ENCODE measurements at places on chromosomes 16 and 17.

DNA sequence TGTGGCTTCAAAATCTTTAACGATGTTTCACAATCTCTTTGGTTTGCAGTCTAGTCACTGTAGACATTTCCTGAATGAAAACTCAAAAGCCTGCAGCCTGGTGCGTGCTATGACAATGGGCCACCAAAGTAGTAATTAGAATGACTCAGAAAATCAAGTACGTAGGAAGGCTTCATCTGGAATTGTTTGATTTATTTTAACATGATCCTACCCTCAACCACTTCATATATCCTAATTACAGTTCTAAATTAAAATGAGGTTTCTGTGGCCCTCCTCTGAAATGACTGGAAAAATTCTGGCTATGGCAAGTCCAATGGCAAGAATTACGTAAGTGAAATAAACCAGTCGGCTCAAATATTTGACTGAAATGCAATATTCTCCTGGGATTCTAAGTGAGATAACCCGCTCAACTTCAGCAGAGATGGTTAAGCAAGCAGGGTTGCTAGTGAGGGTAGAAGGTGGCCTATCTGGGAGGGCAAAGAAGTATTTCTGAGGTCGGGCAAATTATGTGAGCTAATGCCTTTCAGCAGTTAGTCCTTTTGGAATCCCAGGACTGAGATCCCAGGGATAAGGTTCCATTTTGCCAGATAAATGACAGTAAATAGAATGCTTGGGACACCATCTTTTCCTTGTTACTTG is 145.6 kb upstream of the MYOCD start:
- no peak for DNase-seq

DNA sequence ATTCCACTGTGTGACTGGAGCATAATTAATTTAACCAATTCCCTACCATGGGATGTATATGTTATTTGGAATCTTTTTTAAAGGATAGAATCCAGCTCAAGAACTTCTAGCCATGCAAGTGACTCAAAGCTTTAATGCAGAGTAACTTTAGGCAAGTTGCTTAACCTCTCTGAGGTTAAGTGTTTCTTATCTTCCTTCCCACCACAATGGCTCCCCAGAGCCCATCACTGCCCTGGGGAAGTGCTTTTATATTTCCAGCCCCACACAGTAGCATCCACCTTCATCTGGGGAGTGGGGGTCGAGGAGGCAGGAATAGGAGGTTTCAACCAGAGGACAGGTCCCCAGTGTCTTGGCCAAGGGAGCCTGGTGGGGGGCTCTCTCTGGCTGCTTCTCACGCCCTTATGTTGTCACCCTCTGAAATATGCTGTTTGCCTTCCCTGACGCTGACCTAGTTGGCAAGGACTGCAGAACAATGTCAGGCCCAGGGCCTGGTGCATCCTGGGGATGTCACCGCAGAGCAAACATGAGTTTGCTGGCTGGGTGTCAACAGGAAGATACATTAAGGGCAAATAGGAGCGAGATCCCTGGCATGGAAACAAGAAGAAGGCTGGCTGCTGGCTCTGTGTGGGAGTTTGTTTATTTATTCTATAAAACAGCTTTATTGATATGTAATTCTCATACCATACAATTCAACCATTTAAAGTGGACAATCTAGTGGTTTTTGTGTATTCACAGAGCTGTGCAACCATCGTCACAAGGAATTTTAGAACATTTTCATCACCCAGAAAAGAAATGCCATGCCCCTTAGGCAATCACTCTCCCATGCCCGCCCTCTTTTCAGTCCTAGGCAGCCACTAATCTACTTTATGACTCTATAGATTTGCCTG is 46.6 kb upstream of the WSB1 start:
- DNase-seq: no peak

- DNase-seq: no peak
Observed at GRCh38 chr17:41340934-41341861, 9.4 kb downstream of the KRT33A start.

DNA sequence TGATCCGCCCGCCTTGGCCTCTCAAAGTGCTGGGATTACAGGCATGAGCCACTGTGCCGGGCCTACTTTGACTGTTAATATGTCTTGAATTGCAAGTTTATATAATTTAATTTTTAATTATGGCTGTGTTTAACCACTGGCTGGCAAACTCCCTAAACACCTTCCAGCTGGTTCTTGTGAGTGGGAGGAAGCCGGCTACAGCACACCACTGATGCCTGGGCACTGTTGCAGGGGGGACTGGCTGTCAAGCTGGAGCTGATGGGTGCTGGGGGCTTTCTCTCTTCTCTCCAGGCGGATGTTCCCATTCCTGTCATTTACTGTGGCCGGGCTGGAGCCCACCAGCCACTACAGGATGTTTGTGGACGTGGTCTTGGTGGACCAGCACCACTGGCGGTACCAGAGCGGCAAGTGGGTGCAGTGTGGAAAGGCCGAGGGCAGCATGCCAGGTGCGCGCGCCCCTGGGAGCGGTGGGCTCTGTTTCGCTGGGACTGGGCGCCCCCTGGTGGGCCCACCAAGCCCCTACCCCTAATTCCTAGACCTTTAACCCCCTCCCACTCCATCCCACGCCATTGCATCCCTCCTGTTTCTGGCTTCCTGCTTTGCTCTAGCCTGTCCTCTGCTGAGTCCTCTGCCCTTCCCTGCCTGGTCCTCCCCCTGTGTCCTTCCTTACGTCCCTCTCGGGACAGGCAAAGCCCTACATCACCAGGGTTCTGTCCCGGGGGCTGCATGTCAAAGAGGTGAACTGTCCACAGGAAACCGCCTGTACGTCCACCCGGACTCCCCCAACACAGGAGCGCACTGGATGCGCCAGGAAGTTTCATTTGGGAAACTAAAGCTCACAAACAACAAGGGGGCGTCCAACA is 9.5 kb downstream of the TBX21 start:
- DNase-seq: peak; percentile 57

GRCh38 chr17:49209061-49209571 is 1.3 kb downstream of the GNGT2 start:
- DNase-seq: no peak

GRCh38 chr17:81924557-81925532 is 2.7 kb downstream of the MAFG start:
- DNase-seq: no peak

GRCh38 chr16:66959704-66960161 is 1.3 kb upstream of the CES3 start:
- DNase-seq: no peak

DNA sequence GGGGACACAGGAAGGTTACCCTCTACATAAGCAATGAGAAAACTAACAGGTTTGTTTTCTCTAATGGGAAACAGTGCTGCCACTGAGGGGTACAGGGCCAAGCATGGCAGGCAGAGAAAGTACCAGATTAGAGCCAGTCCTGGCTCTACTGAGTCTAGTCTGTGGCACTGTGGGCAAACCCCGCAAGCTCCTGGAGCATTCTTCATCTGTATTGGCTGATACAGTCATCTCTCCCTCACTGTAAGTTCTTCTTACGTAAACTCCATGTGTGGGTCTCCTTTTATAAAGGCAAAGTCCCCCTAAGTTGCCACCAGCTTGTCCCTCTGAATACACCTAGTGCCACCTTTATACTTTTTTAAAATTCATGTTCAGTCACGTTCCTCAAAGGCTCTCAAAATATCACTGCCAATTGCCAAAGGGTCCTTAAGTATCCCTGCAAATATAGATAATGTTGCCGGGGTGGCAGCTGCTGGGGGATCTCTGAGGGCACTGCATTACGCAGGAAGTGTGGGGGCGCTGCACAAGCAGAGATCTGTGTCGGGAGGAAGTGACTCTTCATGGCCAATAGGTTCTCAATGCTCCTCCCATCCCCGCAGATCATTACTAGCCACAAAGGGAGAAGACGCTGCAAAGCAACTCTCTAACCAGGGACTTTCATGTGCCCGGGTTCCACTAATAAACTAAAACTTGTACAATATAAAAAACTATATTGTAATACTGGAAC is 18.8 kb downstream of the XPO6 start:
- no peak for DNase-seq

DNA sequence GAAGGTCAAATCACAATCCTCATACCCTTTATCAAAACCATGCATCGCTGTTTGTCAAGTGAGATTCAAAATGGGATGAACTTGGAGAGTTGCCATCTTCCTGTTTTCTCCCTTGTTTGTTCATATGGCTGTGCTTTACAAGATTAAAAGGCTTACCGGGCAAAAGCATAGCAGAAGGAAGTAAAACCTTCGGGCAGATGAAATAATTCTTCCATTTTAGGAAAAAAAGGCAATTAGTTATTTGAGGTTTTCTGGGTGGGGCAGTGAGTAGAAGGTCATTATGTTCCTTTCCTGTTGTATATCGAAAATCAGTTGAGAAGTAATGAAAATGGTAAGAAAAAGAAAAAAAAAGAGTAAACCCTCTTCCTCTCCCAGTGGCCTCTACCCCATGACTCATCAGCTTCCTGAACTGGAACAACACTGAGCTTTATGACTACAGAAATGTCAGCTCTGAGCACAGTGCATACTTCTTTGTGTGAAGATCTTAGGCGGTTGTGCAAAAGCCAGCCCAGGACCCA is 369.2 kb downstream of the CDH13 start:
- no peak for DNase-seq

GRCh38 chr16:73730481-73731090 is 566.0 kb upstream of the PSMD7 start:
- no peak for DNase-seq

- DNase-seq: no peak
Observed at GRCh38 chr16:57876210-57876609, 73.9 kb upstream of the KIFC3 start.
